ENCODE measurements at places on chromosomes 1 and 21.

- DNase-seq, result peak; percentile 85
These were observed 16.4 kb upstream of the CPT2 start for GRCh38 chr1:53180226-53180625.

DNA sequence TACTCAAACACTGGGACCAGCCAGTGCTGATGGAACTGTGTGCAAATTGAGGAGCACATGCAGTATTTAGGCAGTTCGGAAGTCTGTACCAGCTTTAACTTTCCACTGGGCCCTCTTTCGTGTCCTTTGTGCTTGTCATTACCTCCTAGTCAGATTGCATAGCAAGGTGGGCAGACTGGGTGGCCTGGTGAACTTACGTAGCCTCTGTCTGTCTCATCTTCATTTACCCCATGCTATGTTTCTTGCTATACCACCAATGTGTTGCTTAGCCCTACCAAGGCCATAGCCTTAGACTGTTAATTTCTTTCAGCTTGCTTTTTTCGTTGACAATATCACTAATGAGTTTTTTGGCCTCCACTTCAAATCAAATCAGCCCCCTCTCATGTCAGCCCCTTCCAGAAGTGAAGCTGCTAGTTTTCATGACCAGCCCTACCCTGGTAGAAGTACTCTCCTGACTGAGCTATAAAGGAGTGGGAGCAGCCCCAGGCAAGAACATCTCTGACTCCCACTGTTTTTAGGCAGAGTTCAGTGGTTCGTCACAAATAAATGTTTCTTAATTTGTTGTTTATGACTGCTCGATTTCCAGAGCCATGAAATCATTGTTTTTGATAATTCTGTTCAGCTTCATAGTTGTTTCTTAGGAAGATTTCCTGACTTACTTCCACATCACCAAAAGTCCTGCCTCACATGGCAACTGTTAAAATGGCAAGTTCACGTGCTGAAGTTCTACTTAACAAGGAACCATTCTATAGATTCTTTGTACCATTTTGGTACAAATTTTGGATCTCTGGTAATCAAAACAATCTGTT is 19.3 kb downstream of the PRKACB start:
- no peak for DNase-seq

DNA sequence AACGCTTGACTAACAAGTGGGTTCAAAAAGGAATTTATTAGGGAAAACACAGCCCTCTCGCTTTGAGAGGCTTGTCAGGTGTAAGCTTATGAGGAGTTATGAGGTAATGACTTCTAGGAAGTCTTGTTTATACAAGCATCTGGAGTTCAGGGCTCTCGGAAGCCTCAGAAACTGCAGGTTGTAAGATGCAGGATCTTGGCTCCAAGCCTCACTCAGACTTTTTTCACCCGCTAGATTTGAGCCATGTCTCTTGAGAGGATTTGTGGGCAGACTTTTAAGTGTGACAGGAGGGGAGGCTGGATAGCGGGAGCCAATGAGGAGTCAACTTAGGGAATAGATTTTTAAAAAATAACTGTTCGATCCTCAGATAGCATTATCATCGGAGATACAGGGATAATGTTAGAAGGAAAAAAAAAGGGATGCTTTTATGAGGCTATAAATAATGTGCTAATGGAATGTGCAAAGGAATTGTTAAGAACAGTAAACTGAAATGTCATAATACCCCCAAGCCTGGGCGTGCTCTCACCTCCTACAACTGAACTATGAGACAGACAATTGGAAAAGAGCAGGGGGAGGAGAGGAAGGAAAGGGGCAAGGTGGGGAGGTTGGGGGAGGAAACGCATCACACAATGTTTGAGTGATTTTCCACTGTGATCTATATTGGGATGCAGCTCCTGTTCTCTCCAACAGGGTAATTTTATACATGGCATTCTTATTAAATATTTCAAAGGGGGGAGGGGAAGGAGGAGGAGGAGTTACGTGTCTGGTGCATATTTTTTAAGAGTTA is 107.4 kb upstream of the ESRRG start:
- no peak for DNase-seq

DNA sequence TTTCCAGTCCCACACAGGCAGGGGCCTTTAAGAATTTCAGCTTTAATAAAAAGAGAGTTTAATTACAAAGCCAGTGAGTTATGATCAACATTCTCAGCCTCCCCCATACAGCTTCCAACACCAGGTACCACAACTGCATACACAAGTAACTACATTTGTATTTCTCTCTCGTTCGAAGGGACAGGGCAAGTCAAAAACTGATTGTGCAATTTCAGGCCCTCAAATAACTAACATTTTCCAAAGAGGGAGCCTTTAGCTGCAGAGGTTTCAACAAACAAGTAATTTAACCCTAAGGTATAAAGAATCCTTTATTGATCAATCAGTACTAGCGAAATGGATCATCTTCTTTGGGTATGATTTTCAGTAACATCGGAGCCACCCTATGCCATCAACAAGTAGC is 142.4 kb downstream of the ZNF281 start:
- DNase-seq, result no peak

GRCh38 chr1:41559331-41559730 is 74.8 kb upstream of the EDN2 start:
- DNase-seq, result no peak

- no peak for DNase-seq
These were observed 19.3 kb upstream of the IL22RA1 start for GRCh38 chr1:24162201-24162600.

- DNase-seq, result peak; percentile 66
These were observed 212.5 kb downstream of the TOMM20 start for GRCh38 chr1:234915924-234916675.

DNA sequence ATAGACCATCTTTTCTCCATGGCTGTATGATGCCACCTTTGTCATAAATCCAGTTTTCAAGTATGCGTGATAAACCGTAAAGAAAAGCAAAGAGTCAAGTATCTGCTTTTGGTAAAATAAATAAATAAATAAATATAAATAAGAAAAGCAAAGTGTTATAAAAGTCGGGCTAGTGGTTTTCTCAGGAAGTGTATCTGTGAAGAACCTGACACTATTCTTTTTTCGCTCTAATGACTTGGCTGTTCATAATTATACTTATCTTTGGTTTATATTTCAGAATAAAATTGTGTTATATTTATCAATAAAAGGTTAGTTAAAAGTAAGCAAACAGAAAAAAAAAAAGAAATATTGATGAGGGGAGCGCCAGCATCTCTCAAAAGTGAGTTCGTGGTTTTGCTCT is 594 bp upstream of the EXO5 start:
- no peak for DNase-seq

DNA sequence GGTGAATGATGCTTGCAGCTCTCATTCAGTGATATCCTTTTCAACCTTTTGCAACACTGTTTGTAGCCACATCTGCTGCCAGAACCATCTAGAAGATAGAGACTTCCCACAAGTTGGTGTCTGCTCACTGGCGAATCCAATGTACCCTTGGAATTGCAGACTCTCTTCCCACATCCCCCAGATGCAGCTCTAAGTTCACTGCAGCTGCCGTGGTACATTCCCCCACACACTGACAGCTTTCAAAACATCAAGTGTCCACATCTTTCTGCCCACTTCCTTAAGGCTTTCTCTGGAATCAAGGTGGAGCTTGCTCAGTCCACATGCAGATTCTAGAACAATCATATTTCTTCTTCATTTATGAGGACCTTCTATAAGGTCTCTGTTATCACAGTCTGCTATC is 99.2 kb downstream of the PLPPR4 start:
- no peak for DNase-seq

GRCh38 chr21:38133240-38133639 is 123.6 kb upstream of the KCNJ15 start:
- DNase-seq, result no peak

DNA sequence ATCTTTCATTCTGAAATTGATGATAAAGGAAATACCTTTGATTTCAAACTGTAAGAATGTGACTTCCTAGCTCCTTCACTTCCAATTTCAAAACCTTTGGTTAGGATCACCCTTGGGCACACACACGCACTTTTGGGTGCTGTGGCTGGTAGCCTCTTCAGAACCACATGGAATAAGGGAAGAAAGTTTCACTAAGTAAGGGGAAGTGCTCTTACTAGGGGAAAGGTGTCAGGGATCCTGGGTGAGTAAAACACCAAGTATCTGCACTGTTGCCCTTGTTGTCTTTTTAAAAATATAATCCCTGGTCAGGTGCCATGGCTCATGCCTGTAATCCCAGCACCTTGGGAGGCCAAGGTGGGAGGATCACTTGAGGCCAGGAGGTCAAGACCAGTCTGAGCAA is 132.4 kb downstream of the SDCCAG8 start:
- DNase-seq, result no peak

DNA sequence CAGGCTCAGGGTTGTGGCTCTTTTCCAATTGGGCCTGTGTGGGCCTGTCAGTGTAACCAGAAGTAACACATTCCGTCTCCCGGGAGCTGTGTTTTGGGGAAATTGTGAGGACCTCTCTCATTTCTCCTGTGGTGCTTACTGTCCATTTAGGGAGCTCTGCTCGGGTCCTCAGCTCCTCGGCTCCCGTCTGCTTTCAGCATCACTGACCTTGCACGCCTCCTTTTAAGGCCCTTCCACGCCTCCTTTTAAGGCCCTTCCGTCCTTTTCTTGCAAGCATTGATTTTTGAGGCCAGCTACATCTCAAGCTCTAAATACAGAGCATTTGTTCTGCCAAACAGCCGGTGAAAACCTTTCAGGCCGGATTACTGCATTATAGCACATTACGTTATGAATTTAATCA is 9.7 kb downstream of the CA6 start:
- DNase-seq, result no peak

GRCh38 chr1:210516697-210517459 is 188.2 kb downstream of the HHAT start:
- peak; percentile 27 for DNase-seq

Measured in EH (cell line).